ENCODE measurements at places on chromosomes 1 and 21. TPM values are rescaled to one million over a fixed set of nuclear protein-coding genes. Genes with fewer than 3 reads are reported as not detected.

DNA sequence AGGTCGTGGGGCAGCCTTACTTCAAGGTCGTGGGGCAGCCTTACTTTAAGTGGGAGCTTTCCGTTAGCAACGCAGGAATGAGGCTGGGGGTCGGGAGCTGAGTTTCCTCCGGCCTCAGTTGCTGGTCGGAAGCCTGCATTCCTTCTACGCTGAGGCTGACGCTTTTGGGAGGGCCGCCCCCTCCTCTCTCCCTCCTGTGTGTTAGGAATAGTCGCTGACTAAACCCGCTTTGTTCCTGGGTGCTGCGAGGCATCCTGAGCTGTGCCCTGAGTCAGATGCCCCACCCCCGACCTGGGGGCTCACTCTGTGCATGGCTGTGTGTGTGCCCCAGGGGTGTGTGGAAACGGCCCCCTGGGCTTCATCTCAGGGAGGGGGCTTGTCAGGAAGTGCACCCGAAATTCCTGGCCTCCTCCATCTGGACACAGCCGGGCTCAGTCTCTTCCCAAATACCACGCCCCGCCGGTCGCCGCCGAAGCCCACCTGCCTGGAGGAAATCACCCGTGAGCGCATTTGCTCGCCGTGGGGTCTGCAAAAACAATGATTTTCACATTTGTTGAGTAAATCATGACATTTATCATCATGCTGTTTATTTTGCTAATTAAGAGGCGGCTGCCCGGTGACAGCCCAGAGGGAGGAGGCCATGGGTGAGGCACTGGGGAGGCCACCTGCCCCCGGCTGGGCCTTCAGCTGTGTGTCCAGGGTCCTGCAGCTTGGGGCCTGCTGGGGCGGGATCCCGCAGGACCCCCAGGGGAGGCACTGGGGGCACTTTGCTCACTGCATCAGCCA, 121.4 kb downstream of the PRDM16 start:
- no peak for DNase-seq

GRCh38 chr1:64893921-64894320, 72.4 kb downstream of the JAK1 start:
- DNase-seq = no peak

DNA sequence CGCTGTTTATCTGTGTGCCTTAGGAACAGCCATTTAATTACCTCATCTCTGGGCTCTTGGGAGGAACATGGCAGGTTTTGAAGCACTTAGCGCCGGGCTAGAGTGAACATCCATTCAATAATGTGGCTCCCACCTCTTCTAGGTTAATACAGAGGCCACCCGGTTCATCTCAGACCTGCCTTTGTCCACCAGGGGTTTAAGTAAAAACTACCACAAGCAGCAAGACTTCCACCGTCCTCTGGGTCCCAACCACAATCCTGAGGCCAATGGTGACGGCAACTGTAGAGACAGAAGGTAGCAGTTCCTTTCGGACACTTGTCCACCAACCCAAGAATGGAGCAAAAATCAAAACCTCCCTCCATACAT, 924 bp upstream of the DDOST start:
- DNase-seq = no peak

DNA sequence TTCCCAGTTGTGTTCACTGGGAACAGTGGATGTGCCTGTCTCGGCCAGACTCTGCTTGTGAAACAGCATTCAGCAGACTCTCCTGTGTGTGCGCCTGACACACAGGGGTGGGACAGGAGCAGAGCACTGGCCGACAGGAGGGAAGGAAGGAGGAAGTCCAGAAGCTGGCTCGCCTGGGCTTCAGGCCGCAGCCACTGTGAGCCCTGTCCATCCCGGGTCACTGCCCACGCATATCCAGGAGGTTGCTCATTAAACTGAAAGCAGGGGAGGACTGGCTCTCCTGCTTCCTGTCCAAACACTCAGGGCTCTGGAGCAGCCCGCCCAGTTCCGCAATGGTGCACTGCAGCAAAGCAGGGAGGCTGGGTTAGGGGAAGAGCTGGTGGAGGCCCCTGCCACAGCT, 218.7 kb upstream of the VAMP3 start:
- DNase-seq = no peak

GRCh38 chr1:187840557-187840956, 1011.8 kb downstream of the PLA2G4A start:
- DNase-seq = no peak

The LDLRAD1 gene
- not detected for total RNA-seq
